ENCODE measurements at places on chromosomes 12 and 14.

DNA sequence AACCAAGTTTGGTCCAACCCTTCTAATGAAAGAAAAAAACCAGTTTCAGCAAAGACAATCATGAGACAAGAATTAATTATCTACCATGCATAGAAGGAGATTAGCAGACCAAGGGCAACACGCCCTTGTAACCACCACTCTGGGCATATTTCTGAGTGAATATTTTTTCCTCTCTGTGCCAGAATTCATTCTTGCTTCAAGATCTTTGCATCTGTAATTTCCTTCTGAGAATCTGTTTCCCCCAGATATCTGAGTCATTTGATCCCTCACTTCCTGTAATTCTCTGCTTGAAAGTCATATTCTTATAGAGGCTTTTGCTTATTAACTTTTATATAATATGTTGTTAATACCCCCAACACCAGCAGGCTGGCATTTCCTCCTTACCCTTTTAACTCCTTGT is 243.7 kb downstream of the SLC16A7 start:
- DNase-seq = no peak

DNA sequence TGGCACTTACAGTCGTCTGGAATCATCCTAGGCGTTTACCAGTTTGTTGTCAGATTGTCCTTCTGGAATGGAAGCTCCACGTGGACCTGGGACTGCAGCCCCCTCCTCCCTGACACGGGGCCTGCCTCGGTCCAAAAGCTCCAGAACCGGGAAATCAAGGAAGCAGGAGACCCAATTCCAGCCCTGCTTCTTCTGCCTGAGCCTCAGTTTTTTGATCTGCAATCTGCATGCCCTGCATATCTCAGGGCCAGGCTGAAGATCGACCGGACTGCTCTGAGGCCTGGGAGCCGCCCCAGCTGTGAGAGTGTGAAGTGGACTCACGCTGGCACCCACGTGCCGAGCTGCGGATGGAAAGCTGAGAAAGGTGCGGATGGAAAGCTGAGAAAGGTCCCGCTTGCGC is 98.6 kb downstream of the SETD3 start:
- no peak for DNase-seq

DNA sequence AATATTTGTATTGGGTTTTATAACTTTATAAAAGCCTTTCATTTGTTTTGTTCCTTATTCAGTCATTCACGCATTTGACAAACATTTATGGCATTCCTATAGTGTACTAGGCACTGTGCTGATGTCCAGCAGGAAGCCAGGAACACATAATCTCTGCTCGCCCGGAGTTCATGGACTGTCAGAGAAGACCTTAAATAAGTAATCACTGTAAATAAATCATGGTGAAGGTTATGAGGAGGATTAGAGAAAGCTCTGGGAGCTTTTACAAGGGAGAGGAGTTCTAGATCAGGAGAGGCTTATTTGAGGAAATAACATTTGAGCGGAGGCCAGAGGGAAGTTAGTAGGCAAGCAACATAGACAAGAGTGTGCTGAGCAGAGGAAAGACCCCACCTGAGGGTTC is 1.4 kb upstream of the RDH11 start:
- no peak for DNase-seq

DNA sequence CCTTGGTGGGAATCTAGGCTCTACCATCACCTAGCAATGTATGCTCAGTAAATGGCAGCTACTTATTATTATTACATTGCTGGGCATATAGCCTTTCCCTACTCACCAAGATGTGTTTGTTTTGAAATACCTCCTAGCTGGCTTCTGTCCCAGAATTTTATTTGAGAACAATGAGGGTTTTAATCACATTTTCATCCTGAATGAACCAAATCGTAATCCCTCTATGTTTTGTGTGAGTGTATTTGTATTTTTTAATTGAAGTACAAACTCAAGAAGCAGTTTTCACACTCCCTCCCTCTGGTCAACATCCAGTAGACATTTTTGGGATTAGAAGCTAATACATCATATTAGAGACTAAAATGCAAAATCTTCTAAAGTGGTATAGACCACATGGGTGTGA is 7.6 kb downstream of the SLC7A8 start:
- DNase-seq = no peak

DNA sequence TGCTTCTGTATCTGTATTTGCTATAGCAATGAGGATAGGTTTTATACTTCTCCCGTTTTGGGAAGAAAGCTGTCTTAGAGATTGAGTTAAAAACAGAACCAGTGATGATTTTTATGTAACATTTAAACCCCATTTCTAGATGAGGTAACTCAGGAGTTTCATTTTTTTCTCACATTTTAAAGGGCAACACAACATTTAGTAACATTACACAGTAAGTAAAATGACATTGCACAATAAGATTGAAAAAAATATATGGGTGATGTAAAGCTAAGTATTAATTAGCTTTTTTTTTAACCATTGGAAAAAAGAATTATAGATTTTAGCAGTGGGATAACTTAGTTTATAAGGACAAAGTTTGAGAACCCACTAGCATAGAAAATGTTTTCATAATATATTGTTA is 25.2 kb upstream of the SCFD1 start:
- no peak for DNase-seq

DNA sequence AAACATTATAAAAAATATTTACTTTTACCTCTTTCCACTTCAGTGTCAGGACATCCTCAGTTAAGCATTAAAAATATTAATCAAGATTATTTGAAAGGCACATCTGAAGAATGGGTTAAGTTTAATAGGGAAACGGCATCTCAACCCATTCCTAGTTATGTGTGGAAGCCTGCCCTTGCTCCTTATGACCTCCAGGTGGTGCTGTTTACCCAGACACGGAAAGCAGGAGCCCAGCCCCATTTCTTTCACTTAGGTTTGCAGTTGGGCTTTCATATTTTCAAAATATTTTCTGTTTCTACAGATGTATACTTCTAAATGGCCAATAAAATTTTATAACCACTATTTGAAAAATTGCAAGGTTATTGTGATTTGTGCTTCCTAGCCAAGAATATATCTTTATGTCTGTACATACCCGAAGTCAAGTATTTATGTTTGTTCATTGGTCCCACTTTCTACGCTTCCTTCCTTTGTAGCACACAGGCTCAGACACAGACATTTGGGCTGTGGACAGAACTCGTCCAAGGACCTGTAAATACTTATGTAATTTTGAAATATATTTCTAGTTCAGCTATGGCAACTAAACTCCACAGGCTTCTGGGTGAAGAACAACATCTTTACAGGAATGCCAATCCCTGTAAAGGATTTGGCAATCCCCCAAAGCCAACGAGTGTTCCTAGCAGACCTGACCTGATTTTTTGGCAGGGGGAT is 247.1 kb downstream of the AKAP6 start:
- DNase-seq = no peak

DNA sequence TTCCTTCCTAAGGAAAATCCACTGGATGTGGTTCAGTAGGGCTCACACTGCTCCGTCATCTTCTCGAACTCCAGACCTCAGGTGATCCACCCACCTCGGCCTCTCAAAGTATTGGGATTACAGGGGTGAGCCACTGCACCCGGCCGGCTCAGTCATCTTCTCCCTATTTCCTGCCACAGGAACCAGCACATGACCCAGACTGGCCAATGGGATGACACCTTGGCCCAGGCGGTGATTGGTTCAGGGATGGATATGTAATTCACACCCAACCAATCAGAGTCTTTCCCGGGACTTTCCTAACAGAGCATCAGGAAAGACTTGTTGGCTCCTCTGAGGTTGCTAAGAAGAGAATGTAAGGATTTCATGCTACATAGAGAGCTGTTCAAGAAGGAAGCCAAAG is 19.2 kb upstream of the C12orf76 start:
- DNase-seq = no peak

GRCh38 chr12:62305778-62306177 is 45.6 kb downstream of the USP15 start:
- no peak for DNase-seq

- no peak for DNase-seq
Measured at GRCh38 chr12:118655588-118655987, 279.2 kb downstream of the SUDS3 start.

DNA sequence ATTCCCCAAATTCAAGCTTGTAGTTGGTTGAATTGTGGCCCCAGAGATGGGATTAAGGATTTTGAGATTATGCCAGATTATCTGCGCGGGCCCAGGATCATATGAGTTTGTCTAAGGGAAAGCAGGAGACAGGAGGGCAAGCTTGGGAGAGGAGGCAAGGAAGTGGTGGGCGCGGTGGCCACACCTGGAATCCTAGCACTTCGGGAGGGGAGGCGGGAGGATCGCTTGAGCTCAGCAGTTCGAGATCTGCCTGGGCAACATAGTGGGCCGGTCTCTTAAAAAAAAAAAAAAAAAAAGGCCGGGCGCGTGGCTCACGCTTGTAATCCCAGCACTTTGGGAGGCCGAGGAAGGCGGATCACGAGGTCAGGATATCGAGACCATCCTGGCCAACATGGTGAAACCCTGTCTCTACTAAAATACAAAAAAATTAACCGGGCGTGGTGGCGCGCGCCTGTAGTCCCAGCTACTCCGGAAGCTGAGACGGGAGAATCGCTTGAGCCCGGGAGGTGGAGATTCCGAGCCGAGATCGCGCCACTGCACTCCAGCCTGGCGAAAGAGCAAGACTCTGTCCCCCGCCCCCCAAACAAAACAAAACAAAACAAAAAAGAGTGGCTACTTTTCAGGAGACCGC is 881 bp upstream of the PUS1 start:
- DNase-seq = no peak

DNA sequence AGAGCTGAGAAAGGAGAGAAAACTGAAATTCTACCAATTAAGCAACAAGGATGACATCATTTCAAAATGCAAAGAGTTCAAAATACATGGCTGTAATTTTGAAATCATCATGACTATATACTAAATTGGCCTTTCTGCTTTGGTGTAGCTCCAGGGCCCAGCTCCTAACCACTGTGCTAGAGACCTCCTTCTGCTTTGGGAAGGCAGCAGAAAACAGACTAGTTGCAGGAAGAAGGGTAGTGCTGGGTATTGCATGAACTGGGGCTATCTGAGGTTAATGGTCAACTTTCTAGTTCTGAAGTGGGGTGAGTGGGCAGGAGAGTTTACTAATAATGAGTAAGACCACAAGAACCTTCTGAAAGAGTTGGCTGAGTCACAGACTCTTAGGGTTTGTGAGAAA is 66.2 kb downstream of the PTGER2 start:
- no peak for DNase-seq

GRCh38 chr12:1819571-1819970 is 794 bp upstream of the LRTM2 start:
- DNase-seq = no peak

GRCh38 chr12:121697093-121697698 is 15.4 kb upstream of the TMEM120B start:
- DNase-seq = no peak

GRCh38 chr12:21476949-21477348 is 24.5 kb downstream of the RECQL start:
- DNase-seq = no peak

DNA sequence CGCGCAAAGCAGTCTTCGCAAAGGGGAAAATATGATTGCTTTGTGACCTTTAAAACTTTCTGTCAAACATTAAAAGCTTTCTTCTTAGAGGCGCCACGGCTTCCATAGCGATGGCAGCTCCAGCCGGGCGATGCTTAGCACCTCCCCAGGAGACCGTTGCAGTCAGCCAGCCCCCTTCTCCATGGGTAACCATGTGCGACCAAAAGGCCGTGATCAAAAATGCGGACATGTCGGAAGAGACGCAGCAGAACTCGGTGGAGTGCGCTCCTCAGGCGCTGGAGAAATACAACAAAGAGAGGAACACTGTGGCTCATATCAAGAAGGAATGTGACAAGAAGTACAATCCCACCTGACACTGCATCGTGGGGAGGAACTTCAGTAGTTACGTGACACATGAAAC is 12.7 kb upstream of the STON2 start:
- DNase-seq = no peak

GRCh38 chr12:14238221-14238792 is 127.2 kb upstream of the ATF7IP start:
- DNase-seq = no peak

- DNase-seq = no peak
Measured at GRCh38 chr12:14514154-14514842, 53.4 kb downstream of the PLBD1 start.

- no peak for DNase-seq
Measured at GRCh38 chr12:112524676-112525425, 106.1 kb downstream of the PTPN11 start.

DNA sequence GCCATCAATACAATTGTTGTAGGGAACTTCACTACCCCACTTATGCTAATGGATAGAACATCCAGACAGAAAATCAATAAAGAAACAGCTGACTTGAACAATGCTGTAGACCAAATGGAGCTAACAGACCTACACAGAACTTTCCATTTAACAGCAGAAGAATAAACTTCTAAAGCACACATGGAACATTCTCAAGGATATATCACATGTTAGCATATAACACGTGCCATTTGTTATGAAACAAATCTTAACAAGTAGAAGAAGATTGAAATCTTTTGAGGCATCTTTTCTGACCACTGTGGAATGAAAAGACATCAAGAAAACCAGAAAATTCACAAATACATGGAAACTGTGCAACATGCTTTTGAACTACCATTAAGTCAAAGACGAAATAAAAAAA is 62.5 kb upstream of the RNU6-8 start:
- DNase-seq = no peak

DNA sequence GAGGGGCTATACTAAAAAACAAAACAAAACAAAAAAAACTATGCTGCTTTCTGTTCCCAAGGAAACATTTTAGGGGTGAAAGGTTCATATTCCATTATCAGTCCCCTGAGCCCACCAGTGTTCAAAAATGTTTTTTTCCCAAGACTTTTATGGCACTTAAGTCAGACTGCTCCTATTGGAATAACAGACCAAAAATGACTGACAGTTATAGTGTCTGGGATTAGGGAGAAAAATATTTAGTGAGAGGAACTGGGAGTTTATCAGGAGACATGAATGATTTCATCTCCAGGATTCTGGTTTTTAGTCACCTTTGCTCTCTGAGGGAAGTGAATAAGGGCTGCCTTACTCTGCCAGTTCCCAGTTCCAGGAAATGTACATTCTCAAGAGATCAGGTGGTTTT is 68.0 kb downstream of the PDE3A start:
- no peak for DNase-seq

DNA sequence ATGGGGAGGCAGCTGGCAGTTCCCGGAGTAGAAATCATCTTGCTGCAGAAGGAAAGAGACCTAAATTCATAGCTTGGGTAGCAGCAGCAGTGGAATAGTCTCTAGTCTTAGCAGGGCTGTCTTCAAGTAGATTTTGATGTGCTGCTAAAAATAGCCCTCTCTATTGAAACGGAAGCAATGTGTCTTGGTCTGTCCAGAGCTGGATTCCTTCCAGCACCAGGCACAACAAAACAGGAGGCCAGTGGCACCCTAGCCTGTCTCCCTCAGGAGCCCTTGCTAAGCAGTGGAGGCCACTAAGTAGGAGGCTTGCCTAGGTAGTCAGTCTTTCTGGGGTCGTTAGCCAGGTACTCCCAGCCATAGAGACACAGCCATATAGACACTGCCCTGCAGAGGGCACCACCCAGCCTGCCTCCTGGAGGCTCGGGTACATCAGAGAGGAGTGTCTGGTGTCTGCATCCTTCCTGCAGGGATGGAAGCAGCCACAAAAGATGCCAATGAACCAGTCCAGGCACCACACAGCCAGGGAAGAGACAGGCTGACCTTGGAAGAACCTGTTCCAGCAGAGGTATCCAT is 97.5 kb downstream of the CRACR2A start:
- no peak for DNase-seq

GRCh38 chr12:52305921-52306705 is 14.8 kb upstream of the KRT81 start:
- no peak for DNase-seq

GRCh38 chr14:94615823-94616570 is 3.8 kb downstream of the SERPINA3 start:
- DNase-seq = no peak

- DNase-seq = no peak
Measured at GRCh38 chr14:100614803-100615202, 27.6 kb upstream of the BEGAIN start.

- DNase-seq = no peak
Measured at GRCh38 chr12:71075743-71076142, 82.1 kb downstream of the TSPAN8 start.
